ENCODE measurements at places on chromosomes 11 and 22. TPM values are rescaled to one million over a fixed set of nuclear protein-coding genes. Genes with fewer than 3 reads are reported as not detected.

Gene OR2D2
- total RNA-seq: 0.40 TPM

Gene SYT8
- not detected for total RNA-seq

Gene ARHGAP8
- total RNA-seq: 0.69 TPM

Gene PVALB
- 22.8 TPM for total RNA-seq

Gene SLC37A4
- total RNA-seq: 16.8 TPM

Gene CLP1
- 15.8 TPM for total RNA-seq

Gene TRIM29
- 0.94 TPM for total RNA-seq

Gene TMPRSS13
- total RNA-seq: 0.22 TPM

Gene SLC5A12
- total RNA-seq: 0.50 TPM

Data from spinal cord (tissue), 10 donors.